ENCODE measurements at places on chromosomes 11 and 22.

- no peak for DNase-seq
These were observed 1.9 kb downstream of the RCOR2 start for GRCh38 chr11:63914896-63915691.

DNA sequence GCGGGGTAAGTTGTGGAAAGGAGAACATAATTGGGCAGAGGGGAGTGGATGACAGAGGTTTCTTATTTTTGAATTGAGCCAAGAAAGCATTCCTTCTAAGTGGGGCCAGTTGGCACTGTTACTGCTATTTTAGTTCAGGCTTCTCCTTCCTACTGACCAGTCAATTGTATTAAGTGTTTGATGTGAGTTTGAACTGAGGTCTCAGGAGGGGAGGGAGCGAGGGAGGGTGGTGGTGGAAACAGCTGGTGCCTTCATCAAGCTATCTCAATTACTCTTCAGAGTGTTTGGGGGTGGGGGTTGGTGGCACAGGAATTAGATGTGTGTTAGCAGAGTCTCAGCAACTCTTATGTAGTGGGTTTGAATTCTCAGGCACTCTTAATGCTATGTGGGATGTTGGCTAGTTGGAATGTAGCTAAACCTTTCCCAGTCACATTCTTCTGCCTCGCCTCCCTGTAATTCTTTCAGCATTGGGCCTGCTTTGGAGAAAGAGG, 14.5 kb downstream of the CTNND1 start:
- no peak for DNase-seq

- DNase-seq: no peak
These were observed 542.5 kb downstream of the INSC start for GRCh38 chr11:15657264-15657663.

GRCh38 chr11:31813391-31814175, 2.5 kb upstream of the PAX6 start:
- no peak for DNase-seq

- no peak for DNase-seq
These were observed 41.0 kb upstream of the AQP11 start for GRCh38 chr11:77548552-77549445.

- no peak for DNase-seq
These were observed 42.3 kb downstream of the SYTL2 start for GRCh38 chr11:85768473-85769146.

DNA sequence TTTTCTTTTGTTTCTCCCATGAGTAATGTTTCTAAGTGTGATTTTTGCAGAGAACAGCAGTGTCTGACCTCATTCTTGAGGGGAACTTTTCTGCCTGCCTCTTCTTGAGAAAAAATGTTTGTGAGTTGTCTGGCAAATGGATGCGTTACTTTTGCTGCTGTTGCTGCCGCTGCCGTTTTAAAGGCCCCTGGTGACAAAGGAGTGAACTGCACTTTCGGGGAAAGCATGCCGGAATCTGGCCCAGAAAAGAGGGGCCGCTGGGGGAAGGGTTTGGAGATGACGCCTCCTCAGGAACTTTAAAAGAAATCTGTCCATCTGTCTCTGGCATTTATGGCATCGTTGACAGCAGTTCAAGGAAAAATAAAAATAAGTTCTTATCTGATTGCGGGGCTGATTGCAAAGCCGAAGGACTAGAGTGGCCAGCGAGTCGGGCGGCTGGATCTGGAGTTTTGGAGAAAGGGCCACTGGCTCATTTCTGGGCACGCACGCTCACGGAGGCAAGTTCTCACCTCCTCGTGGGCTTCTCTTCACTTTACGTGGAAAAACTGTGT, 16.5 kb downstream of the ZBTB16 start:
- no peak for DNase-seq

DNA sequence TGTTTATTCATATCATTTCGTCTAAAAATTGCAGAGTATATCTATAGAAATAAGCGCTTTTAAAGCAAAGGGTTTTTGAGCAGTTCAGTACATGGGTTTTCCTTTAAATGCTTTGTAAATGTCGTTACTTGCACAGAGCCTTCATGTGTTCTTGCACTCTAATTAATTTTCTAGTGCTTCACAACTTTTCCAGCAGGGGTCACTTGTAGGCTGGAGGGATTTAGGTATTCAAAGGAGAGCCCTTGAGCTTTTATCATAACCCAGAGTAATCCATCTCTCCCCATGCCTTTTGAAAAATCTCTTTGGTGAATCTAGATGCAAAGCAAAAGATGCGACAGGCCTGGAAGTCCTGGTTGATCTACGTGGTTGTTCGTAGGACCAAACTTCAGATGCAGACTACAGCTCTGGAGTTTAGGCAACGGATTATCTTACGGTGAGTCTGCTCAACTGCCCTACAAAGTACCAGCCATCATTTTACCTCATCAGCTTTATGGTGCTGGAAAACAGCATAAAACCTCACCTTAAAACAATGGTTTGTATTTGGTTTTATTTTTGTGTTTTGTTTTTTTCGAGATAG, 60.4 kb downstream of the SFI1 start:
- no peak for DNase-seq

- no peak for DNase-seq
These were observed 46.9 kb downstream of the MSANTD4 start for GRCh38 chr11:105975128-105975527.

DNA sequence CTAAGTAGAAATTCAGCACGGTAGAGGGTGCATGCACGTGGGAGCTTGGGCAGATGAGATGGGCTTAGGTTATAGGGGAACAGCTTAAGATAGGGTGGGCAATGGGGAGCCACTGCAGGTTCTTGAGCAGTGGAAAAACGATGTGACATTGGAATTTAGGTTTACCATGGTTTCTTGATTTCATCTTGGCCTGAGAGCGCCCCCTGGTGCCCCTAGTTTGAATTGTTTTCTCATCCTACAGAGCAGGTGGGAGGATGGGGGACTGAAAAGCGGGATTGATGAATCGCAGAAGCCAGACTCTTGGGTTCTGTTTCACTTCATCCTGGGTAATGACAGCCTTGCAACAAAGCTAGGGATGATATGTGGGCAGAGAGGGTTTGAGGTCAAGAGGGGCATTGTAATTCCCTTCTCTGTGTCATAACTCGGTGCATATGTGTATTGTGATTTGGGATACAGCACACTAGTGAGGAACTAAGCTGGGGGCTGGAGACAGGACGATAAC, 6.7 kb upstream of the MCAM start:
- peak; percentile 65 for DNase-seq

DNA sequence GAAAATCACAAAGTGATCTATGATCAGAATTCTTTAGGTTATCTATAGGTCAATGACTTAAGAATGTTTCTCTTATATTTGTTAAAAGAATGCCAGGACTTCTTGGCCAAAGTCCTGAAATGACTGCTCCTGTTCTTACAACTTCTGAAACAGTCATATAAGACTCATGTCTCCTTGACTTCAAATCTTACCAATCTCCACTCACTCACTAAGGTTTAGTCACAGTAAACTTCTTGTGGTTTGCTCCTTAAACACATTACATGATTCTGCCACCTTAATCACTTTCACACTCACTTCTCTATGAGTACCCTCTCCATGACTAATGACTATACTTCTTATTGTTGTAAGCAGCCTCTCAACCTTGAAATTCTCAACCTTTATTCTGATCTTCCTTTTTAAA, 648.7 kb upstream of the CCDC179 start:
- no peak for DNase-seq

GRCh38 chr22:30871391-30872284, 96.9 kb downstream of the MORC2 start:
- DNase-seq: no peak

GRCh38 chr22:41410311-41410751, 28.6 kb downstream of the TEF start:
- DNase-seq: no peak

Data from activated T-helper 2 cell treated with anti-CD3 and anti-CD28 coated beads, Interferon-gamma antibody, Interleukin-2, Interleukin-4, amounts not matched to agents 10 μg/mL and 5 μg/mL and 100 μg/mL, durations not matched to agents 14 hours and 24 hours and 36 hours (primary cell).